Iris pigment epithelial cell (primary cell): ENCODE measurements at places on chromosomes 7 and 10.
A peak's percentile ranks its signal among the peaks of the same experiment; 100 is the strongest.

- no peak for DNase-seq
Measured at GRCh38 chr10:5196702-5197113, at the start of gene AKR1C4. TSS of gene AKR1C4 (plus strand) at chr10:5196837. CDS start at chr10:5196868, 31 bp downstream.

DNA sequence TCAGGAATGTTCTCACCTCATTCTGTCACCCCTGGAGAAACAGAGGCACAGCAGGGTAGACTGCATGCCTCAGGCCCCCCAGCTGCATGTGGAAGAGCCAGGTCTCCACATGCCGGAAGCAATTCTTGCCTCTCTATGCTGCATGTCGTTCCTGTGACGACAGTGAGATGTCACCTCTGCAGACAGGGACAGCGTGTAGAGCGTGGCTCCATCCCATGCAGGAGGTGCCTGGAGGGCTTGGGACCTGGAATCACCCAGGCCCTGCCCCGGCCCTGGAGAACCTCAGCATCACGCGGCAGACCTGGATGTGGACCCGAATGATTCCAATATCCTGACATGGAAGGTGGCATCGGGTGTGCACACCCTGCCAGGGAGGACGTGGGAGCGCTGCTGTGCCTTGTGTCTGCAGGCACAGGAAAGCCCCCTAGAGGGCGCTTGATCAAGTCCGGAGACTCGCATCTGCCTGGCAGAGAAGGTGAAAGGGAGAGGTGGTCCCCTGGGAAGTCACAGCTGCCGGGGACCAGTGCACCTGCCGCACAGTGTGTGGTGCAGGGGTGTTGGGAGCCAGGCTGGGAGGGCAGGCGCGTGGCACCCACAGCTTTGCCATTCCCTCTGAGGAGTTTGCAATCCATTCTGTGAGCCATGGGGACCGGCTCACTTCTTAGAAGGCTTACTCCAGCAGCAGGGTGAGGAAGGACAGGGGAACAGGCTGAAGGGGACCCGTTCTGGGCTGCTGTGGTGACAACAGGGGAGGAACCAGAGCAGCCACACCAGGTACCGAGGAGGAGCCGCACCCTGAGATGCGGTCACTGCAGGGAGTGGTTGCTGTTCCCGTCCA is 45.3 kb upstream of the EN2 start:
- peak; percentile 37 for DNase-seq

- DNase-seq, result no peak
Measured at GRCh38 chr7:107322015-107322414, 147.8 kb upstream of the GPR22 start.

DNA sequence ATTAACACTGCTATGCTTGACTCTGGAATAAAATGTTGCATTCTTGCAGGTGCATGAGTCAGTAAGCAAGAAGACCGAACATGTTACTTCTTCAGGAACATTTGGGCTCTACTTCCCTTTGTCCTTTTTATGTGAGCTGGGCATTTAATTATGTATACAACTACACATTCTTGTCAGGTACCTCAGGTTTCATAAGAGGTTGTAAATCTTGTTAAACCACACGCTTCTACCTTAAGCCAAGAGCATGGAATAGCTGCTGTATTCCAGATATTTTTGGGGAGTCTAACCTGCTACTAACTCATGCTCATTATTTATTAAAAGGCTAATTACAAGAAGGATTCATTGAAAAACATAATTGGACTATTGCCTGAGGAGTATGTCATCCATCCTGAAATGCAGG is 414.2 kb upstream of the KLF6 start:
- no peak for DNase-seq

- no peak for DNase-seq
Measured at GRCh38 chr10:130817046-130817624, 494.4 kb downstream of the TCERG1L start.

DNA sequence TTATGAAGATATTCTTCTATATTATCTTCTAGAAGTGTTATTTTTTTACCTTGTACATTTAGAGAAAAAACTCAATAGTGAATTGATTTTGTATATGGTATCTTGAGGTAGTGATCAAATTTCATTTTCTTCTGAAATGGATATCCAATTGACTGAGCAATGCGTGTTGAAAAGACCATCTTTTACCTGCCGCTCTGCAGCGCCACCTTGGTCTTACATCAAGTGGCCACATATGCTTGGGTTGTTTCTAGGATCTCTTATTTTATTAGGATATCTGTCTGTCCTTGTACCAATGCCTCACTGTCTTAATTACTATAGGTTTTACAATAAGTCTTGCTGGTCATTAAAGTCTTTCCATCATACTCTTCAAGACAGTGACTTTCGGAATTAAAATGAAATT is 53.0 kb downstream of the CUL2 start:
- no peak for DNase-seq

- peak; percentile 50 for DNase-seq
Measured at GRCh38 chr10:95328013-95328412, 37.2 kb upstream of the PDLIM1 start.

- no peak for DNase-seq
Measured at GRCh38 chr7:143285470-143285778, 666 bp downstream of the TMEM139 start.

DNA sequence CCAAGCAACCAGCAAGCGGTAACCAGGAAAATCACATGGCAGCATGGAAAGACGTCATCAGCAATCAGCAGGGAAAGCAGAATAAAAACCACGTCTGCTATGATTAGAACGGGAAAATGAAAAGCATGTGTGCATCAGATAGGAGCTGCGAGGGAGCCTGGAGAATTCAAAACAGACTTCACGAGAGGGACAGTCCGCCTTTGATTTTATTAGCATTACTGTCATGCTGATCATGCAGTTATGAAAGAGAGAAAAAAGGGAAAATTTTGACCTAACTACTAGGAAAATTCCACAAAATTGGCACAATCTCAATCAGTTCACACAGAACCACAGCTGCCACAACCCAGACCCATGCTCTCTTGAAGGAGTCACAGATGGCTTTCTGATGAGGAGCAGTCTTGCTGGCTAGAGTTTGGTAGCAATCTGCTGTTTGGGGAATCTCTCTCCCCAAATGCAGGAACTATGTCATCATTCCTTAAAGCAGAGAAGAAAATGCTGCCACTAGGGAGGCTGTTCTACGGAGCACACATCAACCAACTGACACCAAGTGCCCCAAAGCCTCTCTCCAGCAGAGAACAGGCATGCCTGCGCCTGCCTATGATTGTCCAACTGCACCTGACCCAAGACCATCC is 295.9 kb downstream of the TNS3 start:
- DNase-seq, result peak; percentile 40

DNA sequence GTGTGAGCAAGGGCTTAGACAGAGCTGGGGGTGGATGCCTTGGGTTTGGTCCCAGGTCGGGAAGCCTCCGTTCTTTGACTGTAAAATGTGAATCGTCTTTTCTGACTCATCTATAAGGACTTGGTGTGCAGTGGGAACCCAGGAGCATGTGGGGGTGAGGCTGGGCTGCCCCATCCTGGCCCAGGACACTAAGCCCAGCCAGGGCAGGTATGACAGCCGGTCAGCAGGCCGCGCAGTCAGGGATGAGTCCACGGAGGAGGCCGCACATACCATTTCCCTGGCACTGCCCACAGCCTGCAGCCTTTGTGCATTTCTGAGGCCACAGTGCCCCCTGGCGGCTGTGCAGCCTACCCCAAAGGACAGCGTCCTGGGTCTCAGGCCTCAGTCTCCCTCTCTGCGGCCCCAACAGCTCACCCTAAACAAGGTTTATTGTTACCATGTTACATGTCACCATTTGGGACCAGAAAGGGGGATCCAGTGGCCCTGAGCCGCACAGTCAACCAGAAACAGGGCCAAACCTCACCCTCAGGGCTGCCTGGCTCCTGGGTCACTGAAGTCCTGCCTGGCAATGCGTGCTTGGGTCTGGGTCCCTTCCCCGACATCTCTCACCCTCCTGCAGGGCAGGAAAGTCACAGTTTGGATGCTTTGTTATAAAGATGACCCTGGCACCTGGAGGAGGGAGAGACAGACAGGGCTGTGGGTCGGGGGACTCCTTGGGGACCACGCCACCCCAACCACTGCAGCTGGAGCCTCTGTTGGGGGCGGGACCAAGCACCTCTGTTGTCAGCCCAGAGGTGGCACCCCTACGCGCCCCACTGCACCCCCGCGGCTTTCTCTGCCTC is 14.4 kb upstream of the SH2B2 start:
- peak; percentile 72 for DNase-seq

DNA sequence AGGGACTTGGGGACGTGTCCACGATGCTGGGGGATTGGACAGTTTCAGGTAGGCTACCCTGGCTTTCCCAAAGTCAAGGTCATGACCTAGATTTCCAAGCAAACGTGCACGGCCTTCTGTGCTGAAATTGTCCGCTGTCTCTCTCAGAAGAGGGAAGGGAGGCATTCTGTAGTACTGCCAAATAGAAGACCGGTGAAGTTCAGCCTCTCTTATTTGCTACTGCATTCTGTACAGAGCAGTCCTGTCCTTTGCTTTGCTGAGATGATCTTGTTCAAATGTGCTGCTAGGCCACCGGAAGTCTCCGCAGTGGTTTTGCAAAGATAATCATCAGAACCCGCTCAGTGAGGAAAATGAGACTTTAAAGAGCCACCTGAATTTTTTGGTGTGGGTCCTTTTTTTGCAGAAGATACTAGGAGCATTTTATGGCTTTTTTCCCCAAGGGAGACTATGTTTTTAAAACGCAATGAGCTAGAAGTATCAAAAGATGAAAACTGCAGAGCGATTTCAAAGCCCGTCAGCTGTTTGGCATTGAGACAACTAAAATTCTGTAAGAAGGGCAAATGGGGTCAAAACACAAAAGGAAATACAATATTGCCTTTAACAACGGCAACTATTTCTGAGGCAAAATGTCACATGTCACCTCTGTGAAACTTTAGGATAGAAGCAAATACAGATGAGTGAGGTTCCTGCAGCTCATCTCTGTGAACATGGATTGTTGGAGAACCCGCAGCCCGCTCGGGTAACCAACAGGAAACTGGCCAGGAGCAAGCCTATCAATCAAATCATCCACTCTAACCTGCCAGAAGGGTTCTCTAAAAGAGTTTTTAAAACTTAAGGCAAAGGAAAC is 1.3 kb upstream of the NMT2 start:
- peak; percentile 21 for DNase-seq

DNA sequence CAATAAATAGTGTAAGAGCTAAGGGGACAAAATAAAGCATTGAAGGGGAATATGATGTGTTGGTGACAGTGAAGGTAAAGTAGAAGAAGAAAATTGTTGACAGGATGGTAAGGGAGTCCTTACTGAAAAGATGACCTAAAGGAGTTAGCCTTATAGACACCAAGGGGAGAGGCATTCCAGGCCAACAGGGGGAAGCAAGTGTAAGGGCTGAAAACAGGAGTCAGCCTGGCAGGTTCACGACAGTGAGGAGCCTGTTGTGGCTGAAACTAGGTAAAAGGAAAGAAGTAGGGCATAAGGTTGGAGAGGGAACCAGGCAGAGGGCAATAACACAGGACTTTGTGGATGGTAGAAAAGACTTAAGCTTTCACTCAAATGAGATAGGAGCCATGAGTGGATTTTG is 34.0 kb downstream of the PNLIPRP3 start:
- DNase-seq, result no peak

GRCh38 chr10:118407026-118407425 is 64.9 kb upstream of the FAM204A start:
- no peak for DNase-seq

GRCh38 chr10:11107948-11108347 is 90.3 kb downstream of the CELF2 start:
- no peak for DNase-seq

DNA sequence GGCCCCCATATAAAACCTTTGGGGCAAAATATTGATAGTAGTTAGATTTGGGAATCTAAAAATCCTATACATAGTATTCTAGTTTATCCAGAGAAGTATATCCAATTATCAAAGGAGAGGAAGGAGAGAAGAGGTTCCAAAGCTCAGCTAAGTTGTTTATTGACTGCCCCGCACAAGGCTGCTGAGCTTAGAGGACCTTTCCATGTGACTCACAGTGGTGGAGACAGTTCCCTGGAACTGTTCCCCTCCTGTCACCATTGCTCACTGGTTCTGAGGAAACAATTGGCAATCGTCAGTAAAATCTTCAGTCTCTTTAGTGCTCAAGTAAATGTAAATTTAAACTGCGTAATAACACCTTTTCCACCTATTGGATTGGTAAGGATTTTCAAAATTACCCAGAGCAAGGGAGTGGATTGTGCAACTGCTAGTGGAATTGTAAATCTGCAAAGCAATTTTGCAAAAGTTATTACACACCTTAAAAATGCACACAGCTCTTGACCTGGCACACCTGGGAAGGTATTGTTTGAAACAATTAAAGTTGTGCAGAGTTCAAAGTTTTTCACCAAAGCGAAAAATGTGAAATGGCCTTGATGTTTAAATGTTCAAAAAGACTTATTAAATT is 63.1 kb downstream of the EEPD1 start:
- peak; percentile 74 for DNase-seq

GRCh38 chr7:495761-496321 is 23.8 kb downstream of the PDGFA start:
- DNase-seq, result no peak

GRCh38 chr10:73965890-73966768 is 31.8 kb upstream of the VCL start:
- DNase-seq, result peak; percentile 78

- DNase-seq, result no peak
Measured at GRCh38 chr10:87865241-87865881, 1.9 kb downstream of the PTEN start.

DNA sequence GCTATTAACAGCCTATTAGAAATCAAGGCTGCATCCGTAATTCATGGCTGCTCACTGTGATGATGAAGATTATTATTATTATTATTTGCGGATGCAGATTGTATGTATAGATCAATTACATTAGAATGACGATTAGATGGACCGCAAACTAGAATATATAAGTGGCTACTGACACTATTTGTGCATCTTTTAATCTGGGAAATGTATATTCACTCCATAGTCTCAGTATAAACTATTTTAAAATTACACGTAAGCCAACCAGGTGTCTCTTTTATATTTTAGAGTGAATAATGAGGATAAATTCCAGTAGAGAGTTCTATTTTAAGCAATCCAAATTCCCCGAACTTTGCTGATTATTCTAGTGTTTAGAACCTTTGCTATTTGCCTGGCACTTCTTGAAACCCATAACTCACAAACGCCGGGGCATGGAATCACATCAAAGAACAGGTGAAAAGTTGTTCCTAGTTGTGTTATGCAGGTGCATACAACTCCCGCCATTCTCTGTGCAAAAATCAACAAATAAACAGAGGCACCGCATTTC is 509 bp upstream of the ING3 start:
- DNase-seq, result no peak

- DNase-seq, result no peak
Measured at GRCh38 chr7:74284781-74285259, 4.4 kb upstream of the CLIP2 start.

- no peak for DNase-seq
Measured at GRCh38 chr7:73901231-73901822, 40.4 kb downstream of the TMEM270 start.

- peak; percentile 57 for DNase-seq
Measured at GRCh38 chr10:7260412-7260900, 150.4 kb downstream of the SFMBT2 start.
